ENCODE measurements at places on chromosomes 7 and 10.

DNA sequence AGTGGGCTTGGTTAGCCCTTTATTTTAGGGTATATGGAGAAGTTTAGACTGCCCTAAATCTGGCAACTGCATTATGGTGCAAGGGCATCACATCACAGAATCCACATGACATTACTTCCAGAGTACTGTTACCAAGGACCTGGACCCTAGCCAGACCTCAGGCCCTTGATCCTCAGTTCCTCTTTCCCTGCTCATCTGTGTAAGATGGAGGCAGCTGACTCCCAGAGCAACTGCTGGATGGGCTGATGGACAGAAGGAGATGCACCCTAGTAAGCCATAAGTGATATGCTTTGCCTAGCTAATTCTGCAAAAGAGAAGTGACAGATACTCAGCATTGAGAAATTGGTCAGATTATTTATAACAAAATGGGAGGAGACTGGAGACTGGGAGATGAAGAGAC is 131.7 kb downstream of the DYNC1I1 start:
- DNase-seq, result no peak

- no peak for DNase-seq
Measured at GRCh38 chr10:109744020-109744419, 179.3 kb downstream of the XPNPEP1 start.

DNA sequence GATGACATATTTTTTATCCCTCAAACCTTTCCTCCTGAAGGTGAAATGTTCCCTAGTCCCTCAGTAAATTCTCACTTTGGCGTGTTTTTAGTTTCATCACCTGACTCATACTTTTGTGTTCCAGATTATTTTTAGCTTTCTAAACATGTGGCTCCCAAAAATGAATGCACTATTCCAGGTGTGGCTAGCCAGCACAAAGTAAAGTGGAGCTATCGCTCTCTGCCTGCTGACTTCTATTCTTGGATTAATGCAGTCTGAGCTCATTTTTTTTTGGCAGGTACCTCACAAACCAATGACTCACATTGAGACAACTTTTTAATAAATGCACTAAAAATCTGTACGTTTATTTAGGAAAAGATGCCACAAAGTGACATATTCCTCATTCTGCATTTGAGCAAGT is 58.8 kb upstream of the LANCL2 start:
- DNase-seq, result no peak

DNA sequence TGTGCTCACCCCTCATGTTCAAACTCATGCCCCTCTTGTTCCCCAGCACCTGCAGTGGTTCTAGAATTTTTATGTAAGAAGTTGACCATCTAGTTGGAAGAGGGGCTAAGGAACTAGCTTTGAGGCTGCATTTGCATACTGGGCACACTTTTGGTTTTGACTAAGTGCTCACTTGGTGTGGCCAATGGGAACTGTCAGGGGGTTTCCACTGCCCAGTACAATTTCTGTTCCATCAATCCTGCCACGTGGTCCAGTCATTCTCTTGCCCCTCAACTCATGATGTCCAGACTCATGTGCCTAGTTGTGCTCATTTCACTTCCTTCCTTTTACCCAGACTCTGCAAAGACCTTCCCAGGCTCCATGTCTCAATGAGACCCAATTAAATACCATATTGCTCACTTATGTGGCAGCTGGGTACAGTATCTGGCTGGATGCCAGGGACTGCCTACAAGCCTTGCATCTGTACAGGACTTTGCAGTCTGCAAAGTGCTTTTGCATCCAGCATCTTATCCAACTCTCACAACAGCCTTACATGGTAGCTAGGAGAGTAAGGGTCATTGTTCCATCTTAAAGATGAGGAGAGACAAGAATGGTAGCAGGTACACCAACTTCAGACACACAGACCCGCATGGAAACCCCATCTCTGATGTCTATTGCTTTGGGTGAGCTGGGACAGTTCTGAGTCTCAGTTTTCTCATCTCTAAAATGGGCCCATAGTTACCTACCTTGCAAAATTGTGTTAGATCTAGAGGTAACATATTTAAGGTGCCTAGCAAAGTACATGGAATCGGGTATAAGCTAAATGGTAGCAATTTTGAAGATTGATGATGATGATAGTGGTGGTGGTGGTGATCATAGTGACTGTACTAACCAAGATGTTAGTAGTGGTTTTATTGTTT is 30.1 kb upstream of the KCNMA1 start:
- no peak for DNase-seq

DNA sequence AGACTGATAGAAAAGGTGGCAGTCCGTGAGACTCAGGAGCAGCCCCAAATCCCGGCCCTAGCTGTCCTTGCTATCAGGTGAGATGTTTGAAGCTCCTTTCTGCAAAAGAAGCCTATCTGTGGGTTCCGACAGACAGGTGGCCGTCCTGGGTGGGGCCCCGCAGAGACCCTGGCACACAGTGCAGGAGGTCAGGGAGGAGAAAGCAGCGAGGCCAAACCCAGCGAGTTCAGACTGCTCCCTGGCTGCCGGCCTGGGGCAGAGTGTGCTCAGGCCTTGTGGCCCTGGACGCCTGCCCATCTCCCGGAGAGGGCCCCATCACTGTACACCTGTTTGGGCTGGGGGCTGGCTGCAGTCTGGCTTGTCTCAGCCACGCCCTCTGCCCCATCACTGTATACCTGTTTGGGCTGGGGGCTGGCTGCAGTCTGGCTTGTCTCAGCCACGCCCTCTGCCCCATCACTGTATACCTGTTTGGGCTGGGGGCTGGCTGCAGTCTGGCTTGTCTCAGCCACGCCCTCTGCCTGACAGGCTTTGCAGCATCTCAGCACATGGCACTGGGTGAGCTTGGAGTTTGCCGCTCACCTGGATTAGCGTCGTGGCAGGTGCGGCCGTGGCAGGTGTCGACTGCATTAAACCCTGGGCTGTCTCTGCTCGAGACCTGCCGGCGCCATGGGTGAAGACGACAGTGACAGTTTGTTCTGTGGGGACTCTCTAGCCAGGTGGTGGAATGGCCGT is 11.8 kb upstream of the PRKAR1B start:
- DNase-seq, result no peak

DNA sequence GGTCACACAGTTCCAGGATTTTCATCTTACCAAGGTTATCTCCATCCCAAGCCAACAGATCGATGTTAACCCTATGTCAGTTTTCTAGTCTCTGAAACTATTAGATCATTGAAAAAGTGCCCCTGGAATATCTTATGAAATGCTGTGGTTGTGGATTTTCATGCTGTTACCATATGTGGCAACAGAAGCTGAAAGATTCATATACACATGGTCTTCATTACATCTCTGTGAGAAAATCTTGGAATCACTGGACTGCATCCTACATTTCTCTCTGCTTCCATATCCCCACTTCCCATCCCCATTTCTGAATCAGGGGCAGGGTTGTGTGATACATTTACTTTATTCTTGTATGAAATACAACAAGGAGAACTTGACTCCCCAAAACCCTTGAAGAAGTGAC is 146.1 kb downstream of the SLC16A9 start:
- no peak for DNase-seq

DNA sequence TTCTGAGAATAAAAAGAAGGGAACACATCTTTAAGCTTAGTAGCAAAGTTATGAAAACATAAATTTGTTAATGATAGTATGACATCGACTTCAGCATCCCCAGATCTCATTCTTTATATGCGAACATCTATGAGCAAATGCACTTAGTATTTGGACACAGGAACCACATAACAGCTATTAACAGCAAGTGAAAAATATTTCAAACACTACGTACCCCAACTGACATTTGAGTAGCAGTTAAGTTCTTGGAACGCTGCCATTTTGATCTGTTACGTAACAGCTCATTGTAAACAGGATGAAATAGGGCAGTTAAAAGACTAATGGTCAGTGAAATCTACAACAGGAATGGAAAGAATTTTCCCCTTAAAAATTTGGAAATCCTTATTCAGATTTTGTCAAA is 428.9 kb downstream of the TNS3 start:
- no peak for DNase-seq

- no peak for DNase-seq
Measured at GRCh38 chr10:506451-507354, 182.8 kb downstream of the DIP2C start.

DNA sequence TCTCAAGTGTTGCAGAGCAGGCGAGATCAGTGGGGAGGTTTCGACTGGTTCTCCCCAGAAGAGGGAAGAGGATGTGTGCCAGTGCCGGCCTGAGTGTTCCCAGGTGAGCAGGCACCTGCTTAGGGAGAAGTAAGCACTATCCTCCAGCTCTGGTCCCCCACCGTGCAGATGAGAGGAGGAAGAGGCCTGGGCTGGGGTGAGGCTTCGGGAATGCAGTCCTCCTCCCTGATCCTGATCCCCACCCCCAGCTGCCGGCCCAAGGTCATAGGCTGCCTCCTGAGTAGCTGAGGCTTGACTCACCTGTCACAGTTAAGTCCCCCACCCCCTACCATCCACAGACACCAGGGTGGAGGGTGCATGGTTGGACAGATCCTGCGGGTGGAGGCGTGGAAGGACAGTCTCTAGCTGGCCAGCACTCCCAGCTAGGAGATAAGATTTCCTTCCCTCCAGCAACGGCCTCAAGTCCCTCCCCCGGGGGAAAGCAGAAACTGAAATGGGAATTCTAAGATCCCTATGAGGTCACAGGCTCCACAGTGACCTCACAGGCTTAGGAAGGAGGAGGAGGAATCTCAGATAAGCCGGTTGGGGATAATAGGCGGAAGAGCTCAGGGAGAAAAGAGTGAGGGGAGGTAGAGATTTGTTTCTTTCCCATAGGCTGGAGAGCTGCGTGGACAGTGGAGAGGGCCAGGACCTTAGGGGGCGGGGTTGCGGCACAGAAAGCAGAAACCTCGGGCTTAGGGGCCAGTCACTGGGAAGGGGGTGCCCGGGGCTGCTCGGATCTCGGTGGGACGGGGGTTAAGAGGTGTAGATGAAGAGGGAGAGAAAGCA is 1.0 kb downstream of the LRCH4 start:
- DNase-seq, result no peak

DNA sequence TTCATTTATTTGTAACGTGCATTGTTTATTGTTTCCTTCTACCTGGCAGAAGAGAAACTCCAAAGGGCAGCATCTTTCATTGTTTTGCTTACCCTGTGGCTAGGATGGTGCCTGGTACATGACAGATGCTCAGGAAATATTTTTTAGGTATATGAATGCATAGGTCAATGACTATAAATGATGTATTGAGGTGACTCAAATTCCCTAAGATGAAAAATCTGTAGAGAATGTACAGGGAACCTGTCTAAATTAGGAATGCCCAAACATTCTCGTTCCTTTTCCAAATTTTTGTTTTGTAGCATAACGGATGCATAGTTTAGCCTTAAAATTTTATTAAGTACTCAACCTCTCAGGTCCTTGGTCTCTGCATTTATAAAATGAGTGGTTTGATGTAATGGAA is 71.6 kb downstream of the NRP1 start:
- no peak for DNase-seq

- no peak for DNase-seq
Measured at GRCh38 chr10:133167693-133168616, 7.9 kb downstream of the KNDC1 start.

- DNase-seq, result no peak
Measured at GRCh38 chr10:50286517-50286916, 35.2 kb upstream of the ASAH2 start.

DNA sequence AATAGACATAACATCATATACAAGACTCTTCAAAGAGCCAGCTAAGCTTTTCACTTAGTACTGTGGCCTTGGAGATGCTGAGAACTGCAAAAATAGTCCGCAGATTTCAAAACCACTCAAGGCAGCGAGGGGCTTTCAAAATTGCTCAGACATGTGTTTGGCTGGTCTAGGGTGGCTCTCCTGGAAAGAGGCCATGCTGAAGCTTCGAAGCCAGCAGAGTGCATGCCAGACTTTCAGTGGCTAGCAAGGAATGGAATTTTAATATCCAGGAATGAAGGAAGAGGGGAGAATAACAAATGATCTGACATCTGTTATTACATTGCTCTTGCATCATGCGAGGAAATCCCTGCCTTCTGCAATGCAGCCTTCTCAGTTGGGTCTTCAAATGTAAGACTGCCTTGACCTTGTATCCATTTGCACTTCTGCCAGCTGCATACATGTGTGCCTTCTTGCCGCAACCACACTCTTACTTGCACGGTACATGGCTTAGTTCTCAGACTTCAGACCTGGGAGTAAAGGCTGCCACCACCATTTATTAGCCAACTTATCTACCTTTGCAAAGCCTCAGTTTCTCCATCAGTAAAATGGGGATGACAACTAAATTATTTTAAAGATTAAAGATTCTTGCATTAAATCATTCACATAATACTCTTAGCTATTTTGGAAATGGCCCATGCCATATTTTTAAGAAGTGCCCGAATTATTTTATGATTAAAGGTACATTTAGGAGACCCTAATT is 55.9 kb downstream of the ITIH5 start:
- DNase-seq, result no peak

- DNase-seq, result no peak
Measured at GRCh38 chr7:130486954-130487436, 4.9 kb upstream of the MEST start.

- DNase-seq, result no peak
Measured at GRCh38 chr10:127368929-127369328, 172.5 kb upstream of the INSYN2A start.

DNA sequence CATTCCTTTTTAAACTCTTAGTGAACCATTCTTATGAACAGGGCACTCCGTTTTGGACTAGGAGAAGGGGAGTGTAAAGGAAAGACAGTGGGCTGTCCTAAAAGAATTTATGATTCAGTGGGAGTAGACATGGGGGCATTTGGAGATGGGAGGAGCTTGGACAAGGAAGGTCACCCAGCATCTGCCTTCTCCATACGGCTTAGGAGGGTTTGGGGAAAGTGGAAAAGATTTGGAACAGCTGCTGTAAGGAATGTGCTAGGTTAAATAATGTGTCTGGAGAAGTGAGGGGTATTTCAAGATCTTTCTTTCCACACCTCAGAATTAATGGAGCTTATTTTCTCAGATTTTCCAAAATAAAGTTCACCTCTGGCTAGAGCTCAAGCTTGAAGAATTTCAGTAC is 24.0 kb downstream of the SLC35G1 start:
- no peak for DNase-seq

GRCh38 chr7:114647518-114647917 is 232.9 kb downstream of the FOXP2 start:
- no peak for DNase-seq

DNA sequence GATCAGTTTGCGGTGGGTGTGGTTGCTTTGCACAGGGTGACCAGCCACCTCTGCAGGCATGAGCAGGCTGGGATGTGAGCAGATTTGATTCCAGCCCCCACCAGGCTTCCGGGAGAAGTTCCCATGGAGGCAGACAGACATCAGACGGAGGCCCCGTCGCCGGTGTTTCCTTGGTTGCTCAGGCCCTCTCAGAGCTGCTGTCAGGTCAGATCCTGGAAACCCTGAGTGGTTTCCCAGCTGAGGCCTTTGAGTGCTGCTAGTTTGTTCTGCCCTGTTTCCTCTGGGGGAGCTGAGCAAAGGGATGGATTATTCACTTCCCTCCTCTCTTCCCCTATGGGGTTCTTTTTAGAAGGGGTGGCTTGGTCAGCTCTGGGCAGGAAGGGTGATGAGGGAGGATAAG is 62.2 kb downstream of the FAM241B start:
- DNase-seq, result no peak

Data from GDM1 (cell line).